Activated T-helper 1 cell treated with anti-CD3 and anti-CD28 coated beads, Interleukin-12 subunit alpha, Interleukin-12 subunit beta, Interleukin-2, Interleukin-4 antibody, amounts not matched to agents 30 ng/mL and 10 ng/mL and 1 ng/mL, durations not matched to agents 14 hours and 24 hours and 36 hours (primary cell): ENCODE measurements at places on chromosomes 12 and 14. TPM values are rescaled to one million over a fixed set of nuclear protein-coding genes. Genes with fewer than 3 reads are reported as not detected.
A peak's percentile ranks its signal among the peaks of the same experiment; 100 is the strongest.

The NID2 gene
- total RNA-seq, result 0.16 and 0.34 TPM in 2 replicates

The GPRC5A gene
- total RNA-seq, result not detected in 2 replicates

The DEPDC4 gene
- 1.1 and 2.1 TPM in 2 replicates for total RNA-seq

GRCh38 chr14:74474376-74474775, 18.7 kb downstream of the NPC2 start:
- no peak for DNase-seq

The GZMB gene
- 6,140 and 6,145 TPM in 2 replicates for total RNA-seq

The PLXNC1 gene
- total RNA-seq, result 18.8 and 22.7 TPM in 2 replicates

DNA sequence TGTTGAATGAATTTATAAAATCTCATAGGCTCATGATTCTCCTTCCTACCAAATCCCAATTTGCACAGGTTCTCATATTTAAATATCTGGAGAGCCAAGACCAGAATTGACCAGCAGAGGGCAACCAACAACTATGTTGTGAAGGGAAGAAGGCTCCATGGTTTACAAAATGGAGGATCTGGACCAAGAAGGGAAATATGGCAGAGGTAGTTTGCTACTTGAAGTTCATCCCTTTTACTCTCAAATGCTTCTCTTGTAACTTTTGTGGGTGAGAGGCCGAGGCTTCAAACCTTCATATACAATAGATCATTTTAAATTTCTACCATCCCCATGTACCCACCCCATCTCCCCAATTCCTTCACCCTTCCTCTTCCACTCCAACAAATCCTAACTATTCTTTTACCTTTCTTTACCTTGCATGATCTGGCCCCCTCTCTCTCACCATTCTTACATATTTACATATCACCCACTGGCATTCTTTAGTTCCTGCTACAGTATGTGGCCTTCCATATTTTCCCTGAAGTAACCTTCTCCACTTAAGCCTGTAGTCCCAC, 3.8 kb upstream of the SMARCC2 start:
- DNase-seq, result peak; percentile 64

GRCh38 chr14:60183741-60184140, 18.5 kb upstream of the DHRS7 start:
- DNase-seq, result no peak

The UNC79 gene
- total RNA-seq, result 0.02 and 0.03 TPM in 2 replicates

The GNG2 gene
- total RNA-seq, result 126 and 128 TPM in 2 replicates

DNA sequence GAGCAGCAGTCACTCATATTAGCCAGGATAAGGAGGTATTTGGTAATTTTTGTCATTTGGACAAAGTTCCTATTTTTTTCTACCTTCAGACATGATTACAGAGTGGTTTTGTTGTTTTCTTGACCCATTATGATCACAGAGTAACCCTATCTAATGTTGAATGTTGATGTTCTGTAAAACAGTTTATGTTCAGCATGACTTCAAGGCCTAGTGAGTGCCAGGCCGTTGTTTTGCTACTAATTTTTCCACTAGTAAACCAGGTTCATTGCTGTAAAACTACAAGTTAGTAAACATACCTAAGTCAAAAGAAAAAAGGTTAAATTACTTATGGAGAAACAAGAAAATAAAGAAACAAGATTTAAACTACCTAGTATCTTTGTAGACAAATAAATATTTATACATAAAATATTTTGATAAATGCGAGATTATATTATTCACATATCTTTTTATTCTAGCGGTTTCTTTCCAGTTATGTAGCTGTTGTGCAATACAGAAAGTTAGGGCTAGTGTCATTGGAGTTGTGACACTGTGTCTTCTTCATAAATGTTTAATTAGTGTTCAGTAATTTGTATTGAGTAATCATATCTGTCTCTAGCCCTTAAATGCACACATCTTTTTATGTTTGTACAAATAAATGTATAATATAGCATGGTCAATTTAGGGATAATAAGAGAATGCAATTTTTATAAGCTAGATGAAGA, 16.5 kb downstream of the ETNK1 start:
- no peak for DNase-seq

The WNT5B gene
- 1.1 and 2.0 TPM in 2 replicates for total RNA-seq

- no peak for DNase-seq
These were observed 166.0 kb downstream of the FOXN3 start for GRCh38 chr14:89251061-89251460.

The ZDHHC17 gene
- 23.3 and 32.3 TPM in 2 replicates for total RNA-seq

- no peak for DNase-seq
These were observed 16.2 kb upstream of the PPP1CC start for GRCh38 chr12:110758922-110759321.

DNA sequence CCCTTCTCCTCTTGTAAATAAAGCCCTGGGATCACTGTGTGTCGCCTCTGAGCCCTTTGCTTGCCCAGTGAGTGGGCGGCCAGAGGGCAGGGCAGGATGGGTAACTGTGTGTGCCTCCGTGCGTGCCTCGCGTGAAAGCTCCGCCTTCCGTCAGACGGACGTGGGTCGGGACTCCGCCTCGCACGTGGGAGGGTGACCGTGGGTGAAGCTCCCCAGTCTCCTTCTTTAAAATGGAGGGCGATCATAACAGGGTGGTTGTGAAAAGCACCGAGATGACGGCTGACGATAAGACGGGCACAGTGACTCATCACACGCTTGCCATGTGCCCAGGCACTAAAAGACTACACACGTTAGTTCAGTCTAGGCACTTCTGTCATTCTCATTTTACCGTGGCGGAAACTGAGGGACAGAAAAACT, 9.2 kb downstream of the PHB2 start:
- DNase-seq, result peak; percentile 78

- no peak for DNase-seq
These were observed 2.7 kb upstream of the CLECL1 start for GRCh38 chr12:9735601-9736000.

DNA sequence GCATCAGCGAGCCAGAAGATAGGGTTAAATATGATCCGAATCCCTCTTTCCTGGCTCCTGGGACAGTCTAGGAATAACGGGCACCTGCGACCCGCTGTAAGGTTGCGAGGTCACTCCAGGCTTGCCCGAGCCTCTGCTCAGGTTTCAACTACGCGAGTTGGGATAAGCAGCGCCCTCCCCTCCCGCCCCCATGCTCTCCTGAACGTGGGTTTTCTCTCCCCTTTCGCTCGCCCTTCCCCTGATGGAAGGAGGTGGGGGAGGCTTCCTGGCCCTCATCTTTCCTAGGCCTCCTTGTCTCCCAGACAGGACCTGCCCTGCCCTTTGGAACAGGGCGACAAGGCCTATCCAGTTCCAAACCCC, 753 bp upstream of the ATP5MC2 start:
- DNase-seq, result no peak

DNA sequence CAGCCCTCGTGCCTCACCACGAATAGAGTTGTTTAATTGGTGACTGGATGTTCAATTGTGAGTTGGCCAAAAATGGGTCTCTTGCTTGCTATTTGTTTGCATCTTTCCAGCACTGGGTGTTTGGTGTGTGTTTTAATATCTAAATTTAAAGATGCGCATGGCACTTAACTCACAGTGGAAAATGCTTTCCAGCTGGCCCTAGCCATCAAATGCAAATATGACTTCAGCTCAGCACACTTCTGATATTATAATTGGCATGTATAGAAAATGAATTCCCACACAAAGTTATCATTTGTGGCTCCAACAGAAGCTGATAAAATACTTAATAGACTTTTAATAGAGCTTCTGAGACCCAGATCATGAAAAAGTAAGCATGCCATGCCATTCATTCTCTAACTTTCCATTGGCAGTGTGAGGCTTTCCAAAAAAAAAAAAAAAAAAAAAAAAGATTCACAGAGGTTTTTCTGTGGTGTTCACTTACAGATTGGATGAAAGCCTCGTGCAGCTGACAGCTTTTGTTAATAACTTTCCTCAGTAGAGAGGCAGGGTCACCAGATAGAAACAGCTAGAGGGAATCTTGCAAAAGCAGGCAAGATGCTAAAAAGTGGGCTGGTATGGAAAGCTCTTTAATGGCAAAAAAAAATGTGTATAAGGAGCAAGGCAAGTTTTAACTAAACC, 425.2 kb downstream of the GALC start:
- DNase-seq, result no peak

DNA sequence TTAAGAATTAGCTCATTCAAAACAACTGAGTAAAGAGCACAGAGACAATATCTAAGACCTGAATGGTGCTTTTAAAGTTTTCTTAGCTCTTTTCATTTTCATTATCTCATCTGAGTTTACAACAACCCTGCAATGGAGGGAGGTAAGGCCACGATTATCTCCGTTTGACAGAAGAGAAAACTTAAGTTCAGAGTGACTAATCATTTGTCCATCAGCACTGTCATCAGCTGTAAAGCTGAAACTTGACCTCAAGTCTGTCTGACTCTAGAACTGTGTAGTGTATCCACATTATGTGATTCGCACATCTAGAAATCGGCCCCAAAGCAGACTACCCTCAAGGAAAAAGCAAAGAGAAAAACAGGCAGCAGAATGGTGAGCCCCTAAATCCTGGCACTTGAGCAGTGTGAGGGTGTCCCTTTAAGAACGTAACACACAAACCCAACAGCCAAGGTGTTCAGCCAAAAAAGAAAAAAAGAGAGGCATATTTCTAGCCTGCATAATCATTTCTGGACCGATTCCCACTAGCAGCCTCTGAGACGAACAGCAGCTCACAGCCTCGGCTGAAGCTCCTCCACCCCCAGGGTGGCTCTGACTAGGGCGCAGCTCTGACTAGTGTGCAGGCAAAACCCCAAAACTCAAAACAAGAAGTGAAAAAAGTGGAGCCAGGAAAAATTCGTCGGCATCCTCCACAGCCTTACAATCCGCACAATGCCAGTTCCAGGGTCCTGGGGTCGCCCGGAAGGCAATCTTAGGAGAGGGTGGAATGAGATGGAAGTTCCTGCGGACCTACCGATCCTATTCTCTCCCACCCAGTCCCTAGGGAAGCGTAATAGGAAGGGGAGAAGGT, 1.6 kb downstream of the STXBP6 start:
- no peak for DNase-seq

DNA sequence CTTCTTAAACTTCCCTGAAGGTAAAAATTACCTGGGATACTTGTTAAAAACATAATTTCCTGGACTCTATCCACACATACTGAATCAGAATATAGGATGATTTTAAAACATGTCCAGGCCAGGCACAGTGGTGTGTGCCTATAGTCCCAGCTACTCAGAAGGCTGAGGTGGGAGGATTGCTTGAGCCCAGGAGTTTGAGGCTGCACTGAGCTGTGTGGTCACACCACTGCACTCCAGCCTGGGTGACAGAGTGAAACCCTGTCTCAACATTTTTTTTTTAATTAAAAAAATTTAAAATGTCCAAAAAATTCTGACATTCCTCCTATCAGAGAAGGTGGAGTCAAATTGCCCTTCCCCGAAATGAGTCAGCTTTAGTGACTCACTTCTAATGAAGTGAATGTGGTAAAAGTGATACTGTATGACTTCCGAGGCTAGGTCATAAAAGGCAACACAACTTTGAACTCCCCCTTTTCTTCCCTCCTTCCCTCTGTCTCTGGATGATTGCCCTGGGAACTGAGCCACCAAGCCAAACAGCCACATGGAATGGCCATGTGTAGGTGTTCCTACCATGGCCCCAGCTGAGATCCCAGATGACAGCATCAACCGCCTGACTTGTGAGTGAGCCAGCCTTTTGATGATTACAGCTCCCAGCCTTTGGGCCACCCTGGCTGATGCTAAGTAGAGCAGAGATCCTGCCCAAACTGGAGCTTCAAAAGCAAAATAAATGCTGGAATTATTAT, 36.3 kb downstream of the LIMA1 start:
- DNase-seq, result peak; percentile 2

DNA sequence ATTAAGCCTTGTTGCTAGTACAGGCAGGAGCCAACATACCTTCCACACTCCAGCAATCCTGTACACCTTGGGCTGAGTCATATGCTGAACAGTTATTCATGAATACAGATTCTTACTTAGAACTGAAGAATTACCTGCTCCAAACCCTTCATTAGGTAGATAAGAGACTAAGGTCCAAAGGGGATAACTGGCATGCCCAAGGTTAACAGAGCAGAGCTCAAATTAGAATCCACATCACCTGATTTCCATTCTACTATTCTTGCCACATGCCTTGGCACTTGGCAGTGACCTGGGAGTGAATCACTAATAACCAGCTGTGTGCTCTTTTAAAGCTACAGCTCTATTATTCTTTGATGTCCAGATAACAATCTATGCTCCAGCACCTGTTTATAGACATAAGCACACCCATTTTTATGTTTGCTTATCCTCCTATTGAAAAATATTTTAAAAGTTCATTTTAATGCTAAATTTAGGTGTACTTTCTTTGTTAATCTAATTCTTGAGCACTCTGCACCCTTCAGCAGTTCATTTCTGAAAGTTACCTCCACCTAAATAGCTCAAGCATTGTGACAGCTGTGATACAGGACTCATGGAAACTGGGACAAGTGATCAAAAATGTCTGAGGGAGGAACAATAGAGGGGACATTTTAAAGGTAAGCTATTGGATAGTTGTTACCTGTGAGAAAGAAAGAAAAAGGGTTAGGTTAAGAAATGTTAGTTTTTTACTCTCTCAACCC, 19.4 kb downstream of the LPCAT3 start:
- DNase-seq, result no peak

DNA sequence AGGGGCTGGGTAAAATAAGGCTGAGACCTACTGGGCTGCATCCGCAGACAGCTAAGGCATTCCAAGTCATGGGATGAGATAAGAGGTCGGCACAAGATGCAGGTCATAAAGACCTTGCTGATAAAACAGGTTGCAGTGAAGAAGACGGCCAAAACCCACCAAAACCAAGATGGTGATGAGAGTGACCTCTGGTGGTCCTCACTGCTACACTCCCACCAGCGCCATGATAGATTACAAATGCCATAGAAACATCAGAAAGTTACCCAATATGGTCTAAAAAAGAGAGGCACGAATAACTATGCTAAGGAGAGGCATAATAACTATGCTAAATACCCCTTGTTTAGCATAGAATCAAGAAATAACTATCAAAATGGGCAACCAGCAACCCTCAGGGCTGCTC, 46.2 kb upstream of the MAP3K9 start:
- no peak for DNase-seq

DNA sequence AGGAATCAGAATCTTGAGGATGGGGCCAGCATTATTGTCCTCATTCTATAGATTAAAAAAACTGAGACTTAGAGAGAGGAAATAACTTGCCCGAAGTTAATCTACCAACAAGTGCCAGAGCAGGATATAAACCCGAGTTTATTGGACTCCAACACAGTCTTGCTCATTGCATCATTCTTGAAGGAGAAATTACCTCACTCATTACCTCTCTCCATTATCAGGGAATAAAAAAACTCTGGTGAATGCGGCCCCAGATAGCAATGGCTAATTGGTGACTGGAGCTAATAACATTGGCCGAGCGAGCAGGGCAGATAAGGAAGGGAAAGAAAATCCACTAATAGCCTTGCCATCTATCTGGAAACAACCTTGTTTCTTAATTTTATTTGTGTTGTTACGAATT, 24.7 kb upstream of the TMED10 start:
- no peak for DNase-seq
